Heart right ventricle (tissue), 16 donors: ENCODE measurements at places on chromosomes 12 and 14. TPM values are rescaled to one million over a fixed set of nuclear protein-coding genes. Genes with fewer than 3 reads are reported as not detected.

DNA sequence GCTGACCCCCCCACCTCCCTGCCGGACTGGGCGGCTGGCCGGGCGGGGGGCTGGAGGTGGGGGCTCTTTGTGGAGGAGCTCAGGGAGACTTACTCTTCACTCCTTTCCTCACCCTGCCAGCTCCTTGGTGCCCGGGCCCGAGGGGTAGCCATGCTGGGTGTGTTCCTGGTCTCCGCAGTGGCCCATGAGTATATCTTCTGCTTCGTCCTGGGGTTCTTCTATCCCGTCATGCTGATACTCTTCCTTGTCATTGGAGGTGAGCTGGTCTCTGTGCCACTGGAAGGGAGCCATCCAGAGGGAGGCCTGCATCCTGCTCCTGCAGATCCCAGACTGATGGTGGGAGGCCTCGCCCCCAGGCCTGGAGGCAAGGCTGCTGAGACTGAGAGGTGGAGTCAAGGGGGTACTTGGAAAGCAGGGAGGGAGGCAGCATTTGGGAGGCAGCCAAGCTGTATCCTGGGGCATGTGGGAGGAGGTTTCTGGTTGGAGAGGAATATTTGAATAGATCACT lies 19.7 kb downstream of the SOAT2 start:
- no peak for DNase-seq

SLC10A1 gene
- not detected for total RNA-seq

GPRC5D gene
- not detected for total RNA-seq

- DNase-seq = no peak
Measured at GRCh38 chr14:30757082-30757481, 117.3 kb upstream of the COCH start.

DNA sequence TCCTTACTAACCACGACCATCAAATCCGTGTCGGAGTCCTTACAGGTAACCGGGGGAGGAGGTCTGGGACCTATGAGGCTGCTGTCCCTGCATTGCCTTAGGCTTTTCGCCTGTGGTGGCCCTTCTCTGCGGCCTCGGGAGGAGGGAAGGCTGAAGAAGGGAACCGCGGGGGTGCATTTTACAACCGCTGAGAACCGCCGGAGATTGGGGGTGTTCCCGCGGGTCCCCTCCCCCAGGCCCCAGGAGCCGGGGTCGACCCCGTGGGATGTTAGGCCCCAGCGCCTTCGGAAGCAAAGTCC lies 549 bp downstream of the GPHN start:
- DNase-seq = no peak
